COR-L47 (cell line): ENCODE measurements at places on chromosomes 7 and 10.

- no peak for DNase-seq
These were observed 27.5 kb downstream of the ELMO1 start for GRCh38 chr7:37420946-37421695.

GRCh38 chr7:154484406-154484805, 432.2 kb downstream of the DPP6 start:
- DNase-seq, result peak; percentile 90

DNA sequence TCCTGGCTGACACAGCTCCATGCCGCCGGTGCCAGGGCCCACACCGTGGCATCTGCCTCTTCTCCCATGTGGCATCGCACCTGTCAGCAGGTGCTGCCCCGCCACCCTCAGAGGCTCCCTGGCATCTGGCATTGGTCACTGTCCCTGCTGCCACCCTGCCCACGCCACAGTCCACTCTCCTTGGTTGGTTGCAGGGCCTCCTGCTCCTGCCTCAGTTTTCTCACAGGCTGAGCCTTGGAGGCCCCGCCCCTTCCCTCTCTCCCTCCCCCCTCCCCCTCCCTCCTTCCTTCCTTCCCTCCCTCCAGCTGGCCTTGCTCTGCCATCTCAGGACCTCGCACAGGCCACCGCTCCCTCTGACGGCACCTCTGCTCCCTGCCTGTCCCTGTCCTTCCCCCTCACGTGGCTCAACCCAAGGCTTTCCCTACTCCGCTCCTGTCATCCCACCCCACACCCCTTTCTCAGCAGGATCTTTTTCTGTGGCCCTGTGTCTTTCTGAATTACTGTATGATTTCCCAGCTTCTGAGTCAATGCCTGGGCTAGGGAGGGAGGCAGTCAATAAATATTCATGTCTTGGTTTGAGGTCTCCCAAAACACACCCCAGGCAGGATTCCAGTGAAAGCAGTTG, 87.4 kb downstream of the INPP5A start:
- no peak for DNase-seq

GRCh38 chr7:44914992-44915607, 29.8 kb upstream of the PURB start:
- no peak for DNase-seq

- DNase-seq, result no peak
These were observed 170.5 kb downstream of the SRPK2 start for GRCh38 chr7:105218215-105218614.

GRCh38 chr7:149833495-149834130, 4.6 kb upstream of the ZNF862 start:
- no peak for DNase-seq

DNA sequence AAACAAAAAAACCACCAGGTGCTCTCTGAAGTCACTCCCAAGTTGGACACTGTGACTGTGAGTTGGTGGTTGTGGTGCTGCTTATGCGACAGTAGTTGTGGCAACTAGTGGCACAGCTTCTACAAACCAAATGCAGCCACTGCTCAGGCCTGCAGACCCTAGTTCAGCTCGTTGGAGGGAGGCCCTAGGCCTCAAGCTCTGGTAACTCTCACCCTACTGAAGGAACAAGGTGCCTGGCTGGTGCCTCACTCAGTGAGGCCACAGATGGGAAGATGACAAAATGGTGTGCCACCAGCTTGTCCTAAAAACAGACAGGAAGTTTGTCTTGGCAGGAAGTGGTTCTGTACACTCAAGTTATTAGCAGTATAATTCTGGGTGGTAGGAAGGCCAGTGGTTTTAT, 45.3 kb upstream of the RAPGEF5 start:
- DNase-seq, result no peak

GRCh38 chr10:71757399-71757922, 15.9 kb downstream of the VSIR start:
- no peak for DNase-seq

DNA sequence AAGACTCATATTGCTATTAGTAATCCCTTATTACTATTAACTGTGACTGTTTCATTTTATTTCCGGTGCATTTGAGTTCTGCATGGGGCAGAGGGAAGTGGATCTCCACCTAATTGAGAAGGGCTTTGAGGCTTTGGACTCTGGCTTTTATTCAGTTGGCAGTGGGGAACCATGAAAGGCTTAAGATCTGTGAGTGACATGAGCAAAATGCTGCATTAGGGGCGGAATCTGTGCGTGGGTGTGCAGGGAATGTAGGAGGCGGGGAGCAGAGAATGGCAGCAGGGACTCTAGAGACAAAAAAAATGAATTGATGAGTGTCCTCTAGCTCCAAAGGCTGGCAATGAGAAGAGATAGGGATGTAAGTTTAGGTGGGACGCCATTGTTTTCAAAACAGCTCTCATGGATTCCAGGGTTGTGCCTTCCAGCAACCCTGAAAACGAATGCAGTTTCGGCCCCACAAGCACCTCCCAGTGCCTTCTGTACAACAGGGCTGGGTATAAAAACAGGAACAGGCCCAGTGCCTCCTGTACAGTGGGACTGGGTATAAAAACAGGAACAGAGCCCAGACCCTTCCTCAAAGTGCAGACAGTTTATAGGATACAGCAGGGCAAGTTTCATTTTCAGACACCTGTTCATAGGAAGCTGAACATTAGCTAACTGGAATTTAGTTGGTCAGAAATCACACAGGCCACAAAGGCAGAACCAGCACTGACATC, 663.3 kb upstream of the FOXK1 start:
- DNase-seq, result no peak

GRCh38 chr7:1412322-1413261, 46.7 kb downstream of the MICALL2 start:
- peak; percentile 90 for DNase-seq

- no peak for DNase-seq
These were observed 17.0 kb downstream of the TRA2A start for GRCh38 chr7:23514755-23515154.

DNA sequence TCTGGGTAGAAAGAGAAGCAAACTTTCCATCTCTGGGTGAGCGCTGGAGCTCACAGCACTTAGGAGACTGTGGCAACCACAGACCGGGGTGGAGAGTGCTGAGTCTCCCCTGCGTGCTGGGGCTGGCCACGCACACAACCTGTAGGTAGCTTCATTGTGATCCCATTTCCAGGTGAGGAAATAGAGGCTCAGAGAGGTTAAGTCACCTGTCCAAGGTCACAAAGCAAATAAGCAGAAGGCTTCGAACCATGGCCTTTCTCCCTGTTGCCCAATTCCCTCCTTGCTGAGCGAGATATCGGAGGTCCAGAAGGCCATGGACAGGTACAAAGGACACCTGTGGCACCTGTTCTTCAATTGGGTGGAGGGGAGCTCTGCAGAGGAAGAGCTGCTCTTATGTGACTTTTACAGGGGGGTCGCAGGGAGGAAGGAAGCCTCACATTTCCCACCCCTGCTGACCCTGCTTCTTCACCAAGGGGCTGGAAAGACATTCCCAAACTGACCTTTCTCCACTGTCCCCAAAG, 39.4 kb downstream of the ZCCHC24 start:
- DNase-seq, result no peak

- DNase-seq, result no peak
These were observed 569 bp downstream of the CAV1 start for GRCh38 chr7:116525298-116525912.

DNA sequence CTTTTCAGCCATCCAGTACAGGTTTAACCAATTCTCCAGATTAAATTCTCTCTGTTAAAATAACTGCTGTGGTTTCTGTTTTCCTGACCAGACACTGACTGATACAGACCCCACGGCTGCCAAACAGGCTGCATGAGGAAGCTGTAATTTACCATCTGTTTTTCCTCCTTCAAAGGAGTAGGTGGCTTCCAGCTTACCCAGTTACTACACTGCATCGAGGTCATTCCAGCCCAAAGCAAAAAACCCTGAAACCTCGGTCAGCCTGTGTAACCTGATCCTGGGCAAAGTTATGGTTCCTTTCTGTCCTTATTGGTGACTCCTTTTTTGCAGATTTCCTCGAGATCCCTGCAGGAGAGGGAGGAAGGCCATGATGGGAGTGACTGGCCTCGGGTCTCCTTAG, 27.9 kb upstream of the LOXL4 start:
- no peak for DNase-seq

- no peak for DNase-seq
These were observed 26.2 kb upstream of the SEC61G start for GRCh38 chr7:54785261-54785660.
